Caco-2 (cell line): ENCODE measurements at places on chromosomes 12 and 14.
A peak's percentile ranks its signal among the peaks of the same experiment; 100 is the strongest.

DNA sequence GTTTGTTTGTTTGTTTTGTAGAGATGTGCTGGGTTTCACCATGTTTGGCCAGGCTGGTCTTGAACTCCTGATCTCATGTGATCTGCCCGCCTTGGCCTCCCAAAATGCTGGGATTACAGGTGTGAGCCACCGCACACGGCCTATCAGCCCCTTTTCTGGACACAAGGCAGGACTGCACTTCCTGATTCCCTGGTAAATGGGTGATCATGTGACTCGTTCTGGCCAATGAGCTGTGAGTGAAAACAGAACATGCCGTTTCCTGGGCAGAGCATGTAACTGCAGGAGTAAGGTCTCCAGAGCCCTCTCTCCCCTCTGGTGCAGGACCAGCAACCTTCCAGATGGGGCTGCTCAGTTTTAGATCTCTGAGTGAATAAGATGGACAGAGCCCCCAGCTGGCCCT is 92.7 kb downstream of the ITPK1 start:
- DNase-seq: peak; percentile 56

DNA sequence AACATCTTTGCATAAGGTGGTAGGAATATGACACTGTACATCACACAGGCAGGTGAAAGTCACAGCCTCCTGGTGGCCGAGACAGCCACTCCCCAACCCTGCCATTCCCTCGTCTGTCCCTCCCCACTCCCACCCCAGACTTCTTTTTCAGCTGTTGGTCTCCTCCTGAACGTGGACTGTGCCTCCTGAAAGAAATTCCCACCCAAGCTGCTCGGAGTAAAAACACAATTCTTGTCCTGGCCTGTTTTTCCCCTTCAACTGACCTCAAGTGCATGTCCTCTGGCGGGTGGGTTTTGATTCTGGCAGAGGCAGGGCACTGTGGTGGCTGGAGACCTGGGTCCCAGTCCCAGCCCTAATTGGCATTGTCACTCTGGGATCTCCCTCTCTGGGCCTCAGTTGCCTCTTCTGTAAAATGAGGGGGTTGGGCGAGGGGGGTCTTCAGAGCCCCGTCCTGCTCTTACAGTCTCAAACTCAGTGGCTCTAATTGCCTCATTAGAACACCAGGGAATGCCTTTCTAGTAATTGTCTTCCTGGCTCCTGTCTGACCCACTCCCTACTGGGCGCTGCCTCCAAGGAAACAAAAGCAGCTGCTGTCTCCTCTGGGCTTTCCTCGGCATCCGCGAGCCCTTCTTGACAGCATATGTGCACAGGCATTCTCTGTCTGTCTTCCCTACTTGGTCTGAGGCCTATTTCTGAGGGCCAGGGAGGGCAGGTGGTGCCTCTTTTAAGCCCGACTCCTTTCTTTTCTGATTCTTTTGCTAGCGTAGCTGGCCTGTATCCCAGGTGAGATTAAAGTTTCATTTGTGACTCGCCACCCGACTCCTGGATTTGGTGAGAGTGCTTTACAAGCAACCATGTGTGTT is 186.6 kb upstream of the RMST start:
- no peak for DNase-seq

- DNase-seq: peak; percentile 74
These were observed 75.2 kb downstream of the SPRING1 start for GRCh38 chr12:116662612-116663144.

GRCh38 chr12:51910691-51911090 is 3.4 kb downstream of the ACVRL1 start:
- no peak for DNase-seq

DNA sequence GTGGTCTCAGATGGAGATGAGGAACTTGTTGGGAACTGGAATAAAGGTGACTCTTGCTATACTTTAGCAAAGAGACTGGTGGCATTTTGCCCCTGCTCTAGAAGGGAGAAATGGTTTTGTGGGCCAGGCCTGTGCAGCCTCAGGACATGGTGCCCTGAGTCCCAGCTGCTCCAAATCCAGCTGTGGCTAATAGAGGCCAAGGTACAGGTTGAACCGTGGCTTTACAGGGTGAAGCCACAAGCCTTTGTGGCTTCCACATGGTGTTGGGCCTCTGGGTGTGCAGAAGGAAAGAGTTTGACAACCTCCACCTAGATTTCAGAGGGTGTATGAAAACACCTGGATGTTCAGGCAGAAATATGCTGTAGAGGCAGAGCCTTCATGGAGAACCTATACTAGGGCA is 586.0 kb downstream of the FLRT2 start:
- DNase-seq: no peak

DNA sequence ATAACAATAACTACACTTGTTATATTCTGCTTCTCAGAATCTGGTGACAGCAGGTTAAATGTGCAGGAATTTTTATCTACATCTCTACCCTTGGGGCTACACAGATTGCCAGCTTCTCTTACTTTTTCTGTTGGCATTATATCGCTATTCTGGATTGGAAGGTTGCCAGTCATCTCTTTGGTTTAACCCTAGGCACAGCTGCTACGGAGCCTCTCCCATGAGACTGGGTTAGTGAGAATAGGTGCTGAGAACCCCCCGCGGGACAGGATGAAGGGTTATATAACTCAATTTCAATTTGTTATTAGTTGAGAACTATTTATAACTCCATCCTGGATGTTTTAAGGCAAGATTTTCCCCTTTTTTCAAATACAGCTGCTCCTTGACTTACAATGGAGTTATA is 73.1 kb downstream of the ACADS start:
- DNase-seq: no peak

DNA sequence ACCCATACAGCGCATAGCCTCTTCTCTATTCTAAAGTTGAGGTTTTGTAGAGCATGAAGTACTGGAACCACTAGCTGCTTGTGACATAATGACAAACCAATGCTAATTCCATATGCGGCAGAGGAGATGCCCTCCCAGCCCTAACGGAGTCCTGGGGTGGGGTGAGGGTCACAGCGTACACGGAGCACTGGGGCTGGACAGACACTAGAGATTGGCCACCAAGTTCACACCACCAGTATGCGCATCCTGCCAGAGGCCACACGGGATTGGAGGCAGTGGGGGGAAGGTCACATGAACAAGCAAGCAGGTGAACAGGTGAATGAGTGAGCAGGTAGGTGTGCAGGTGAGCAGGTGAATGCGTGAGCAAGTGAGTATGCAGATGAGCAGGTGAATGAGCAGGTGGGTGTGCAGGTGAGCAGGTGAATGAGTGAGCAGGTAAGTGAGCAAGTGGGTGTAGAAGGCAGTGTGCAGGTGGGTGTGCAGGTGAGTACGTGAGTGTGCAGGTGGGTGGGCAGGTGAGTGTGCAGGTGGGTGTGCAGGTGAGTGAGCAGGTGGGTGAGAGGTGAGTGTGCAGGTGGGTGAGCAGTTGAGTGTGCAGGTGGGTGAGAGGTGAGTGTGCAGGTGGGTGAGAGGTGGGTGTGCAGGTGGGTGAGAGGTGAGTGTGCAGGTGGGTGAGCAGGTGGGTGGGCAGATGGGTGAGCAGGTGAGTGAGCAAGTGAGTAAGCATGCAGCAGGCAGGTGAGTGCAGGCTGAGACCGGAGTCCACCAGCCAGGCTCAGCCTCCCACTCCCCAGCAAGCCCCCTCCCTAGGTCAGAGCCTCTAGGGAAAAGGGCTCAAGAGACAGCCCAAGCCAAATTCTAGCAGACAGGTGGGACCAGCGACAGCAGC is 52.7 kb downstream of the CCDC85C start:
- DNase-seq: no peak

- DNase-seq: no peak
These were observed 37.9 kb downstream of the PIWIL1 start for GRCh38 chr12:130375296-130376287.

DNA sequence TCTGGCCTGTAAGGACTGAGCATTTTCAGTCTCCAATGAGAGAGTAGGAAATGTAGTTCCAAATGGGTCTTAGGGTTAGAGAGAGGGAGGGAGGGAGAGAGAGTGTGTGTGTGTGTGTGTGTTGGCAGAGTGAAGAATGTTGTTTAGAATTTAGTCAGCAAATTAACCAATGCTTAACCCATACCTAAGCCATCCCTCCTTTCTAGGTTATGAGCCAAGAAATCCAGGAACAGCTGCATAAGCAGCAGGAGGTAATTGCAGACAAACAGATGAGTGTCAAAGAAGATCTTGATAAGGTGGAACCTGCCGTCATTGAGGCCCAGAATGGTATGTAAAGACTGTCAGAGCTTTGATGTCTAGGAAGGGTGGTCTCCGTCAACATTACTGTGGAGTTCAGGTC is 56.9 kb downstream of the HSP90AA1 start:
- no peak for DNase-seq

DNA sequence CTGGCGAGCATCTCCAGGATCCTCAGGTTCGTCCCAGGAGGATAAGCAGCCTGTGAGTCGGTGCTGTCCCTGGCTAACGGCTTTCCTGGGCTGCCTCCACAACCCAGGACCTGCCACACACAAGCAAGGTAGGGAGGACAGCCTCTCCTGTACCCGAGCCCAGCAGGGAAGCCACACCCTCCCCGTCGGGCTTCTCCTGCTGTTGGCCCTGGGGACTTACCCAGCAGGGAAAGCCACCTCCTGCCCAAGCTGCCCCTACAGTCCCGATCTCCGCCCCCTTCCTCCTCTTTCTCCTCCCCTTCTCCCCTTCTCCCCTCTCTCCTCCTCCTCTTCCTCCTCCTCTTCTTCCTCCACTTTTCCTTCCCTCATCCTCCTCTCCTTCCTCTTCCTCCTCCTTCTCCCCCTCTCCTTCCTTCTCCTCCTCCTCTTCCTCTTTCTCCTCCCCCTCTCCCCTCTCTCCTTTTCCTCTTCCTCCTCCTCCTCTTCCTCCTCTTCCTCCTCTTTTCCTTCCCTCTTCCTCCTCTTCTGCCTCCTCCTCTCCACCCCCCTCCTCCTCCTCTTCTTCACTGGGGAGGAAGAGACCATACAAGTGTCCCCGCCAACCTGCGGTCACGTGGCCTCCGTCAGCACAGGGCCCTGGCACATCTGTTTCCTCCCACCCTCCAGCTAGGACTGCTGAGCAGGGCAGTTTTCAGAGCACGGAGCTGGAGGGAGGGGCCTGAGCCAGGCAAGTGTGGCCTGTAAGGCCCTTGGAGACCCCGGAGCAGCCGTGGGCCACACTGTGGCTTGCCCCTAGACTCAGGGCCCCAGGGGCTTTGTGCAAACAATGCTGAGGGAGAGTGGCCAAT is 17.3 kb upstream of the RFLNA start:
- DNase-seq: no peak
